Activated naive CD4-positive, alpha-beta T cell treated with anti-CD3 and anti-CD28 coated beads, Interleukin-2, amount 50 U/mL, for 16 hours (primary cell): ENCODE measurements at places on chromosomes 3 and 15.

DNA sequence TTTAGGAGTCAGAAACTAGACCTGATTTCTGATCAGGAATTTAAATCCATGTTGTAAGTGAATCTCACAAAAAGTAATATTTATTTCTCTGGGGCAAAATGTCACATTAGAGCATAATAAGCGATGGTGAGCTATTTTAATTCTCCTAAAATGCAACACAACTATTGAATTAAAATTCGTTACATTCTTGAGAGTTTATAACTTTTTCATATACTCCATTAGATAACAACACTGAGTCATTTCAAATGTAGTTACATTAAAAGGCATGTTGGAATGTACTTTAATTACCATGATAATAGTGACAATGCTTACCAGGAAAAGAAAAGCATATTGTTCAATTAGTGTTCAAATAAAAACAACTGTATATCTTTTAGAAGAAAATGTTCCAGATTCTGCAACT lies 116.9 kb downstream of the CADM2 start:
- no peak for DNase-seq

DNA sequence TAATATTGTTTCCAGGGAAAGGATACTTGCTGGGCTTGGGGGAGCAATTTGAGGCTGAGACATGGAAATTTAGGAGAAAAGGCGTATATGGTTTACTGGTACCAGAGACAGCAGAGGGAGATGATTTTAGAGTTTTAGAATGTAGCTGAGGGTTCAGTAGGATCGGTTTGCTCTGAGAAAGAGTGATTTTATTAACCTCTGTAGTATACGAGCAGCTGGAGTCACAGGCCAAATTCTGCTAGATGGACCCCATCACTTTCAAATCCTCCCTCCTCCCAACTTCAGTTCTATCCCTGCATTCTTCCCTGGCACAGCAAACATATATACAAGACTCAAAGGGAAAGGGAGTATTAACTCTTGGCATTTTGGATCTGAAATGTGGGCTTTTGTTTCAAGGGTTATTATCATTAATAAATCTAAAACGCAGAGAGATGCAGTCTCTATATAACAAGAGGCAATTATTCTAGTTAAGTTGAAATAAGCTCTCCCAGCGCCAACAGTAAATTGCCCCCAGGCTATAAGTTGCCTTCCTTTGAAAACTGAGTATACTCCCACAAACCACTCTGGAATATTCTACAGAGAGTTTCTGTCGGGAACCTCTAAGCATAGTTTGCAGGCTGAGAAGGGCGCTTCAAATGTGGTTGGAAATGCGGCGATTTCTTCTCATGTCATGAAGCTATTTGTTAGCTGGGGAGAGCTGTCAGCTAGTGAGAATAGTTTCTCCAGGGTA lies 5.4 kb downstream of the CRABP1 start:
- DNase-seq, result no peak

DNA sequence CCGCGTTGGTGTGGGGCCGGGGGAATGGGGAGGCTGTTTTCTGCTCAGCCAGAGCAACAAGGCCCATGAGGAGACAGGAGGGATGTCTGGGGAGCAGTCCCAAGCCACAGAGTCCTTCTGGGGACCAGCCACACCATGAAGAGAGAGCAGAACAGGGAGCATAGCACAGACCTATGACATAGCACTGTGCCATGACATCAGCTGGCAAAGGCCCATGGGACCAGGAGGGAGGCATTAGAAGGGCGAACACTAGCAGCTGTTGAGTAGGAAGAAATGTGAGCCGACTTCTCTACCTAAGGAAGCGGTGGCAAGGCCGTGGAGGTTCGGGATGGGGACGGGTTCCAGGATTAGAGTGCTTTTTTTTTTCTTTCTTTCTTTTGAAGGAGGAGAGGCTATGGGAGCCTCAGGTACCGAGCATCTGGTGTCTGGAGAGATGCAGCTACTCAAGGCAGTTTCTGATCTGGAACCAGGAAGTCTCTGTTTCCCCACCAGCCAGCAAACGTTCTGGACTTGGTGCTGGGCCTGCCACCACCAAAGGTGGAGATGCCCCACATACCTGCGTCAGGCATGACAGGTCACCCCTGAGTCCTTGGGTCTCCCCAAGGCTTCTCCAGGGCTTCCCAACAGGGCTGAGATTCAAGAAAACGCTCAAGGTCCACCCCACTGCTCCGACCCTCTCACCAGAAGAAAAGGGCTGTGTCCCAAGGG lies 77.3 kb upstream of the CGNL1 start:
- no peak for DNase-seq

GRCh38 chr3:46455231-46456115 lies 9.2 kb downstream of the LTF start:
- no peak for DNase-seq
